Activated T-helper 2 cell treated with anti-CD3 and anti-CD28 coated beads, Interferon-gamma antibody, Interleukin-2, Interleukin-4, amounts not matched to agents 10 μg/mL and 5 μg/mL and 100 μg/mL, durations not matched to agents 14 hours and 24 hours and 36 hours (primary cell): ENCODE measurements at places on chromosomes 12 and 14.

DNA sequence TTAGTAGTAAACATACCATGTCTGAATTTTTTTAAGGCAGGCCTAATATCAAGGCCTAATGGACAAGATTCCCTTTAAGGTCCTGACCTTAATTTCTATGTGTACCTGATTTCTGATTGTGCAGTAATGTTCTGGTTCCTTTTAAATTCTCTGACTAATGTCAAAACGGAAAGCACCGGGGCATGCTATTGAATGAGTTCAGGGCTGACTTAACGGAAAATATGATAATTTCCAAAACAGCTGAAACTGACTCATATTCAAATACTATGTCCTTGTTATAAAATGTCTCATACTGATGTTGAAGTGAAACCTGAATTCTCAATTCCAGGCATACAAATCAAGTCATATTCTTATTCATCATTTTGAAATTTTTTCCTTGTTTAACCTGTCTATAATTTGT lies 6.7 kb downstream of the TAS2R43 start:
- no peak for DNase-seq

GRCh38 chr14:96442355-96442754 lies 50.4 kb downstream of the AK7 start:
- DNase-seq, result no peak

- DNase-seq, result no peak
These were observed 110.6 kb downstream of the PRMT8 start for GRCh38 chr12:3601461-3602150.

DNA sequence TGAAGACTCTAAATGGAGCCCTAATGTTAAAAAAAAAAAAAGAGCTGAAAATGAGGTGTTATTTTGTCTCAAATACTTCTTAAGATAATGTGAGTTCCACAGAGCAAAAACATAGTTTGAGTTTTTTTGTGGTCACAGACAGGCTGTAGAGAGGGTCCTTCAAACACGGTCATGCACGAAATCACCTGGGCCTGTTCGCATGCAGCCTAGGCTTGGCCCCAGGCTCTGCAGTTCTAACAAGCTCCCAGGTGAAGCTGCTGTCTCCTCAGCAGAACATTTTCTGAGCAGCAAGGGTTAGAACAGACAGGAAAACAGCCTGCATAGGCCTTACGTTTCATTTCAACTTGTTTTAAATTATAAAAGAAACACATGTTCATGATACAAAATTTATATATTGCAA lies 65.4 kb upstream of the TBPL2 start:
- no peak for DNase-seq

GRCh38 chr12:34604227-34604626 lies 581.9 kb downstream of the ALG10 start:
- no peak for DNase-seq

DNA sequence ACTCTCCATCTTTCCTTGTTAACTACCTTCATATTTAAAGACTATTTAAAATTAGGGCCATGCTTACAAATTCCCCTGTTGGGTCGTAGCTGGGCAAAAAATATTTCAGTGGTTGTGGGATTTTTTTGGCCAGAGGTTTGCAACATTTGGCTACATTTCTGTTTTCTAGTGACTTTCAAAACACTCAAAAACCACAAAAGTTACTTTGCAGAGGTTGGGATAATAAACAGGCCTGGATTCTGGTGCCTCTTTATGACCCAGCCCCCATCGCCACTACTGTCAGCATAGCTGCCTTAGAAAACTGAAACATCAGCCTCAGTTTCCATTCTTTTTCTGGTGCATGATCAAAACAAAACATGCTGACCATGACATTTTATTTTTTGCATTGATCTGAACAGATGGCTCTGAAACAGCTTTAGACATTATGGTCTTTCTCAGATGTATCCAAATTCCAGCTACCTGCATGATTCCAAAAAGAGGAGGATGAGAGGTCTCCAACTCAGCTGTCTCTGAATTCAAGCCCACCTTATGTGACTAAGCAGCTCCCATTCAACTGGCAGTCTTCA lies 5.2 kb downstream of the DPF3 start:
- no peak for DNase-seq

GRCh38 chr14:91293281-91293680 lies 48.8 kb upstream of the GPR68 start:
- no peak for DNase-seq

DNA sequence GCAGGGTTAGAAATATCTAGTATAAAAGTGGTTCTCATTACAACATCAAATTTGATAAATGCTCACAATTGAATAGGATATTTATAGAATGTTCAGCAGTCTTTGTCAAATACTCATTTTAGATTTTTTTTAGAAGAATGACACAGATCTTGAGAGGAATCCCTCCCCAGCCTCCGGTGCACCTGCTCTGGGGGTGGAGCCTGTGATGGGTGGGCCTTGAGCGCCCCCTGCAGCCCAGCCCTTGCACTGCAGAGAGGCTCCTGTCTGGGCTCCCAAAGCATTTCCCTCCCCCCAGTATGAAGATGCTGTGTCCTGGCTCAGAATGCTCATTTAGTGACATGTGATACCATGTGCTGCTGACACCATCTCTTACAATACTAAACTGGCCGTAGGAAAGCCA lies 792.3 kb downstream of the TMEM121 start:
- peak; percentile 47 for DNase-seq

DNA sequence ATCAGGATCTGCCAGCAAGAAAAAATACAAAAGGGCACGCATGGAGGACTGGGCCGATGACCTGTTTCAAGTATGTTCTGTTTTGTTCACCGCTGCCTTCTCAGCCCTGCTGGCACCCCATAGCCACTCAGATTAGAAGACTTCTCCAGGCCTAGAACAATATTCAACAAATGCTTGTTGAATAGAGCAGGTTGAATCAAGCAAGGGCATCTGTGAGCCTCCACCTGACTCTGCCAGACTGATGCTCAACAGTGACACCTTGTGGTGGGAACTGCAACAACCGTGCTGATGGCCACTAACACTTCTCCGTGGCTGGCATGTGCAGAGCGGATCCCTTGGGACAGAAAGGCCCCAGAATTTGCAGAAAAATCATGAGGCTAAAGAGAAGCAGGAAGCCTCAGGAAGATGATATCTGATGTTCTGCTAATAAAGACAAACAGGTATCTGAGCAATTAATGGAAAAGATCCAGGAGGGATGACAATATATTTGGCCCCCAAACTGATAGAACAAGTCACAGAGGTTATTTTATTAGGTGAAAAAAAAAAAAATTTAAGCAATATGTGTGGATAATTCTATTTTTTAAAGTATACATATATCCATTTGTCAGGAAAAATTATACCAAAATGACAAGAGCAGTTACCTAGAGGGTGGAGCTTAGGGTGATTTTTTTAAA lies 114.3 kb downstream of the KSR2 start:
- peak; percentile 23 for DNase-seq

DNA sequence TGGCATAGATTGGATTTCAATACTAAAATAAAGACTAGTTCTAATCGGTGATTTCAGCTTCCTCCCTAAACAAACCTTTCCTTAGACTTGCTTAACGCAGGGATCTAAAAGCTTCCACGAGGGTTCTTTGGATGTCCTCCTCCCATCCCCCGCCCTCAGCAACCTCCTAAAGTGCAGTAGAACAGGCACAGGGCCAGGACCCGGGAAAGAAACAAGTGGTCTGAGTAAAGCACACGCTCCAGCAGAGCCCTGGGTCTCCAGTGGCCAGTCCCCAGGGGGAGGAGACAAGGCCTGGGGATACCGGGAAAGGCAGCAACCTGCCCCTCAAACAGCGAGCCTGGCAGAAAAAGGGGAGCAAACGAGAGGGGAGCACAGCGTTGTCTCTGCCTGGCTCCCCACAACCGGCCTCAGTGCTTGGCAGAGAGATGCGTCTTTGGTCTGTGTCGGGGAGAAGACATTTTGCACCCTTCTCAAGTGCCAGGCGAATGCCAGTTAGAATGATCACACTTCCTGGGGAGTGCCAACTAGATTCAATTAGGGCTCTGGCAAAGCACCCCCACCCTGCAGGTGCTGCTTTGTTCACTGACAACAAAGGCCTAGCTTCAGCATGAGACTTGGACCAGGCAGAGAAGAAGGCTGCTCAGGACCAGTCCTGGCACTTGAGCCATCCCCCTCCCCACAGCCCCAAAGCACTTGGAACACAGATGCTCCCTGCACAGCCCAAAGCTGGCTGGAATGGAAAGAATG lies 17.1 kb upstream of the SLC6A12 start:
- DNase-seq, result no peak
